ENCODE measurements at places on chromosomes 12 and 14.

DNA sequence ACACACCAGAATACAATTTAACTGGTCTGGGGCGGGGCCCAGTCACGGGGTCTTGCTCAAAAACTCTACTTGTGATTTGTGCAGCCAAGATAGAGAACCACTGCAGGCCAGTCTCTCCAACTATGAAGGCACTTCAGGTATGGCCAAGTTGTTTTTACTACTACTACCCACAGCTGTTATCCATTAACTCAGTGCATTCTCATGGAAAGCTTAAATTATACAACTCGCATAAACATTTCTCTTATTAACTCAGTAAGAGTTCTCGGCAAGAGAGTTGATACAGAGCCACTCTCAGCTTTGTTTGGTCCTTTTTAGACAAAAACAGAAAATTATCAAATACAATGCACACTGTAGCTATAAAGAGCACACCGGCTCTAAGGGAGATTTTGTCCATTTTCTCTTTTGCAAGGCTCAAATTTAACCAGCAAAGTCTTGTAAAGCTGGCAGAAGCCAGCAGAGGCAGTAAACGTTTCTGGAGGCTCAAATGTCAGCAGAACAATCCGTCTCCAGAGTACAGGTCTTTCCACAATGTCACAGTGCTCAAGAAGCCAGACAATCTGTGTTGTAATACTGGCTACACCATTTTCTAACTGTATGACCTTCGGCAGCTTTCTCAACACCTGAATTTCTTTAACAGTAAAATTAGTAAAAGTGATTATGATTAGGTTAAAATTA, 85.9 kb downstream of the PTGER2 start:
- no peak for DNase-seq

DNA sequence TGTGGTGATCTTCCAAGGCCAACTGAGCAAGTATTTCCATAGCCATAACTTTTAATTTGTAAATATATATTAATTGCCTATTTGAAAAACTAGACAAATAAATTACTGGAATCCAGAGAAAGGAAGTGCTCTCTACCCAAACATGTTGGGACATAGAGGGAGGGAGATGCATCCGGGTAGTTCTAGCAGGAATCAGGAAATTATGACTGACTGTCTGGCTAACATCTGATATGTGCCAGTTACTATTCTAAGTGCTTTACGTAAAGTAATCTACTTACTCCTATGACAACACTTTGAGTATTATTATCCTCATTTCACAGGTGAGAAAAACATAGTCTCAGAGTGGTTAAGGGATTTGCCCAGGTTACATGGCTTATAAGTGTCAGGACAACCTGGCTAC, 147.7 kb upstream of the VASH1 start:
- no peak for DNase-seq

- no peak for DNase-seq
Measured at GRCh38 chr12:49698619-49699545, 8.3 kb downstream of the FMNL3 start.

GRCh38 chr12:11553871-11554533, 95.5 kb upstream of the ETV6 start:
- no peak for DNase-seq

DNA sequence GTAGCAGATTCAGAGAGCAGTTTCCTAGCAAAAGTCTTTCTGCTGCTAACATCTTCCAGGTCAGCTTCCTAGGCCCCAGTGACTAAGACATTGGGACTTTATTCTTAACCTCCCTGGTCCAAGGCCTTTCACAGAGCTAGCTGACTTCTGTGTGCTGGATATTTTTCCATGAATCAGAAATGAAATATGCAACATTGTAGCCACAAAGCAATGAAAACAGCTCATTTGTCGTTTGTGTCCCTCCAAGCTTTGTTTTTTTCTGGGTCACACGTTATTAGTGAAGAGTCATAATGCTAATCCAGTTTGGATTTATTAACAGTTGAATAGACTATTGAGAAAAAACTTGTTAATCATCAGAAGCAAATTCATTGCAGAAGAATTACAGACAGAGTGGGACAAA, 82.4 kb downstream of the ARF6 start:
- DNase-seq: no peak

- DNase-seq: no peak
Measured at GRCh38 chr12:20555015-20555414, 140.1 kb upstream of the SLCO1C1 start.

GRCh38 chr12:108649669-108650068, 16.0 kb upstream of the SELPLG start:
- no peak for DNase-seq
